T-cell (primary cell): ENCODE measurements at places on chromosomes 16 and 17.
A peak's percentile ranks its signal among the peaks of the same experiment; 100 is the strongest.

DNA sequence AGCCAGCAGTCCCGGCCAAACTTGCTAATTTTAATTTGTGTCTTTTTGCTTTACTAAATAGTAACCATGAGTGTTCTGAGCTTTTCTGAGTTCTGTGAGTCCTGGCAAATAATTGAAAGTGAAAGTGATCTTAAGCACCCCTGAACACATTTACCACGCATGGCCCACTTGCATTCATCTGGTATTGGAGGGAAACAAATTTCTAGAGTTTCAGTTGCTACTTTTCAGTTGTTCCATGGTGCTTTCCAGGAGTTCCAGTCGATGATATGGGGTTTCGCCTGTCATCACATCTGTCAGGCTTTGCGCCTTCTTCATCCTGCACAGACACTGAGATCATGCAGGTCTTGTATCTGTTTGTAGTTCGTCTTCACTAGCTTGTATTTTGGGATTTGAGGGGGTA, 44.1 kb downstream of the CRLF3 start:
- DNase-seq: no peak

DNA sequence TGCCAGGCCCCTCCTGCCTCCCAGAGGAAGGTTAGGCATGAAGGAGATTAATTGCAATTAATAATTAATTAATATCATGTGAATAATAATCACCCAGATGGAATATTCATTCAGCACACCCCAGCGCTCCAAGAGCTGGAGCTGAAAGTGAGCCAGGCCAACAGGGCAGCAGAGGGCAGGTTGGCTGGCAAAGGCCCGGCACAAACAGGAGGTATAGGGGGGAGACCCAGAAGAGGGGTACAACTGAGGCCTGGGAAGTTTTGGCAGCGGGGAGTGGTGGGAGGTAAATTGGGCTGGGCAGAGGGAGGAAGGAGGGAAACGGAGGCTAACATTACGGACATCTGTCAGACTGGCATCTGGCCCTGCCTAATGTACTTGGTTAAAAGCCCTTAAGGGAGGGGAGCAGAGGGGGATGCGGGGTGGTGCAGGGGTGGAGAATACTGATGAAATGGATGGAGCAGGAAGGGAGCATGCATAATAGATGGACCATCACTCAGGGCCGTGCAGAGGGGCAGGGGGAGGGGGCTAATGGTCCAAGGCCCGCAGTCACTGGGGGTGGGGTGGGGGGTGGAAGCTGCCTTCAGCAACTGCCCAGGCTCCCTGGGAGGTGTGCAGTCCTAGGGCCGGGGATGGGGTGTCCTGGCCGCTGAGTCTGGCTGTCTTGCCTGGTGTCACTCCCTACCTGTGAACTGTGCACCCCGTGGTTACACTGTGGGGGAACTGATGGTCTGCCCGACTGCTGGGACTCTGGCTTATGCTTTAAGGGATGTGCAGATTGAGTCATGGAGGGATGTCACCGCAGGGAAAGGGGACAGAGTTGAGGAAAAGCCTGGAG, 1.9 kb downstream of the ADAM11 start:
- no peak for DNase-seq

- DNase-seq: no peak
These were observed 9.1 kb downstream of the TSPOAP1 start for GRCh38 chr17:58319173-58320162.

DNA sequence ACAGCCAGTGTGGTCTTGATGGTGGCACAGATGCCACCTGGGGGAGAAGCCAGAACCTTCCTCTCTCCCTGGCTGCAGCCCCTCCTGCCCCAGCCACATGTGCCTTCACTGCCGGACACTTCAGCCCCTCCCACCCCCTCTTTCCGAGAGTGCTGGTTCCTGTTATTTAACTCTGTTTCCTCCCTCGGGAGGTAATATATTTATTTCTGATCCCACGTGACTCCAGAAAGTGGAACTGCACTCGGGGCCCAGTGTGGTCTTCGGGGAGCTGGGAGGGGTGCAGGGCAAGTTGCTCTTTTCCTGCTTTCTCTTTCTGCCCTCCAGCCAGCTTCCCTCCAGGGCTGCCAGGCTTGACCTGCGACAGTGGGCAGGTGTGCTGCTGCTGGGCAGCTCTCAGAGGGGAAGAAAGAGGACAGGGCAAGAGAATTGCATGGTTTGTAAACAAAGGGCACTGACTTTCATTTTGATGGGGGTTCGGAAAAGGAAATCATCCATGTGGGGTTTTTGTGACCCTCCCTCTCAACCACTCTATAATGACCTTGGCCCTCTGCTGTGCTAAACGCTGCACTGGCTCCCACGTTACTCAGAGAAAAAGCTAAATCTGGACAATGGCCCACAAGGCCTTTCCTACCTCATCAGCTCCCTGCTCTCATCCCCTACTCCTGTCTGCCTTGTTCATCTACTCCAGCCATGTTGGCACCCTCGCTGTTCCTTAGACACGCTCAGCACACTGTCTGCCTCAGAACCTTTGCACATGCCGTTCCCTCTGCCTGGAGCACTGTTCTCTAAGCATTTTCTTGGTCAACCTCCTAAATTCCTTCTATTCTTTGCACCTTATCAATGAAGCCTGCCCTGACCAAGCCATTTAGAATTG, 8.2 kb upstream of the CIITA start:
- no peak for DNase-seq

DNA sequence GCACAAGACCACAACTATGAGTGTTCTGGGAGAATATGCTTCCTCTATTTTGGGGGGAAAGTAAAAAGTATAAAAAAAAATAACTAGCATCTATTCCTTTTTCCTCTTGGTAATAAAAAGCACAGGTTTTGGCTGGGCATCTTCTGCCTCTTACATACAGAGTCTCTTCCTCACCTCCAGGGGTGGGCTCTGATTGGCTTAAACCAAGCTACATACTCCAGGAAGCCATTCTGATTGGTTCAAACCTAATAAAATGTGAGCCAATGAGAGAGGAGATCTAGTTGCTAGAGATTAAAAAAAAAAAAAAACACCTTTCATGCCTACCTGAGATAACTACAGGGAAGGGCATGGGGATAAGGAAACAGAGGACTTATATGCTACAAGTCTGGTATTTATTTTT, 365.9 kb upstream of the ERCC4 start:
- DNase-seq: no peak

GRCh38 chr17:31387438-31387837, 4.0 kb upstream of the RAB11FIP4 start:
- no peak for DNase-seq

- peak; percentile 15 for DNase-seq
These were observed 15.4 kb downstream of the CUEDC1 start for GRCh38 chr17:57939797-57940196.

DNA sequence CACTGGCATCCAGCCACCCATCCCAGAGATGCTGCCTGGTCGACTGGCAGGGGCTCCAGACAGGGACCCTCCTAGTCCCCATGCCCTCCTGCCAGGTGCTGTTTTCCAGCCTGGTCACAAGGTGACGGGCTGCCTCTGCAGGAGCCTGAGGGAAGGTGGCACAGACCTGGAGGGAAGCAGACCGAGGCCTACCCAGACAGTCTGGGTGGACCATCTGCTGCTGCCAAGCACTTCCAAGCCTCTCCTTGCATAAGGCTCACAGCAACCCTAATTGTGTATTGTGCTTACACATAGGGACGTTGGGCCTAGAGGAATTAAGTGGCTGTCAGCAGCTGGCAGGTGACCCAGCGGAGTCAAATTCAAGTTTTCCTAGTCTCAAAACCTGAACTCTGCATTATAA, 90.1 kb upstream of the KCNJ18 start:
- no peak for DNase-seq

- no peak for DNase-seq
These were observed 243.5 kb downstream of the XYLT1 start for GRCh38 chr16:17227278-17227677.

DNA sequence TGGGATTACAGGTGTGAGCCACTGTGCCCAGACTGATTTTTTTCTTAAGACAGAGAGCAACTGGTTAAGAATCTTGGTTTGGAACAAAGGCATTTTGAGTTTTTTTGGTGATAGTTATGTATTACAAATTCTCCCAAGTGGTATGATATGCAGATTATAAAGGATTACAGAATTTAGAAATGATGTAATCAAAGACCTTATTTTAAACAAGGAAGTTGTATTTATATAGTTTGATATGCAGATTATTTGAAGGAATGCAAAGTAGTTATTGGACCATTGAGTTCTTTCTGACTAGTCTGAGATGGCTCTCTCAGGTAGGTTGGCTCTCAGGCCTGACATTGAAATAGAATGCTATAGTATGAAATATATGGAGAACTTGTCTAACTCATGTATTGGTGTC, 34.9 kb downstream of the AATF start:
- DNase-seq: no peak

DNA sequence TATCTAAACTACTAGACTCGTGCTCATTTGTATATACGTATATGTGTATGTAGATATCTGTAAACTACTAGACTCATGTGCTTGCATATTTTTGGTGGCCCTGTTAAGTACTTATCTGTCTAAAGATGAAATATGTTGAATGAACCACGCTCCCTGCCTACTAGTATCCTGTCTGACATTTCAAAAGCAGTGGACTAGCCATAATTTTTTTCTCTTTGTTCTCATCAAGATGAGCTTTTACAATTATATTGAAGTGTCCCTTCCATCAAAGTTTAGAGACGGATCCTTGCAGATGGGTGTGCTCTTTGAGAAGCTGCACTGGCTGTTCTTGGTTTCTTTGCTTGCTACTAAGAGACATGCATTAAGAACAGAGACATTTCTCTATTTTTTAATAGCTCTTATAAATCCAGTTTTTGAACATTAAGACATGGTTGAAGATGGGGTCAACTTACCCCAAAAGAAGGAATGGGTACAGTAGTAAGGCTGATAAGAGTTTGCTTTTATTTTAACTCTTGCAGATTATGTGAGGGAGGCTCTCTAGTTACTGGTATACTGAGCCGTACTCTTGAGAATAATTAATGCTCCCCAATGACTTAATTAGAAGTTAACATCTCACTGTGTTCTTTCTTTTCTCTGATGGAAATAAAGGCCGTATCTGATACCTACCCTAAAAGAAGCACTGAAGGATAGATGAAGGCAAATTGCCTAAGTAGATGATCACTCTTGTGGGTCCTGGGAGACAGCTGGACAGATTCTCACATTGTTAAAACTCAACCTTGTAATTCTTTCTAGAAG, 3.4 kb downstream of the CNTNAP4 start:
- DNase-seq: no peak

- DNase-seq: no peak
These were observed 10.1 kb downstream of the THRA start for GRCh38 chr17:40072735-40073346.
